ENCODE measurements at places on chromosomes 16 and 17. TPM values are rescaled to one million over a fixed set of nuclear protein-coding genes. Genes with fewer than 3 reads are reported as not detected.
A peak's percentile ranks its signal among the peaks of the same experiment; 100 is the strongest.

DNA sequence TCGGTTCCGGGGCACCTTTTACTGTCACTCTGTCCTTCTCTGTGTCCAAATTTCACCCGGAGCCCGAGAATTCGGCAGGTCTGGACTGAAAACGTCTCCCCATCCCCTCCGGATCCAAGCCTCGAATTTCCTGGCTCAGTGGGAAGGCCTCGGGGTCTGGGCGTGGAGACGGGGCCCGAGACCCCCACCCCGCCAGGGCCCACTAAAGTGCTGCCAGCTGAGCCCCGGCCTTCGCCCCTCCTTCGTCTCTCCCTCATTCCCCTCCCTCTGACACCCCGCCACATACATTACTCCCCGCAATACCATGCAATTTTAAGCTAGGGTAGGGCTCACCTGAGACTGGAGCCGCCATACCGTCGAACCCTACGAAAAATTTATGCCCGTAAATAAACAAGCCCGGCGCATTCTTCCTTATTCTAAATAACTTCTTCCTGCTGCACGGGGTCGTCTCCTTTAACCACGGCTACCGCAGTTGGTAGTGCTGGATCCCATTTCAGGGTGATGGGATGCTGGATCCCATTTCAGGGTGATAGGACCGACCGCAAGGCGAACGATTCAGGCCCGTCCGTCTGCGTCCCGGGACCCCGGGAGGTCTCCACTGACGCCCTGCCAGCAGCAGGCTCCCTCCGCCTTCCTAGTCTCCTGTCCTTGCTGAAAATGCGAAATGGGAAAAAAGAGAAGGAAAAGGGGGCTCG is 4.4 kb upstream of the OR1F1 start:
- DNase-seq, result no peak

GRCh38 chr16:82005027-82005830 is 6.0 kb downstream of the SDR42E1 start:
- DNase-seq, result peak; percentile 30

FASN gene
- 346 TPM for total RNA-seq

DNA sequence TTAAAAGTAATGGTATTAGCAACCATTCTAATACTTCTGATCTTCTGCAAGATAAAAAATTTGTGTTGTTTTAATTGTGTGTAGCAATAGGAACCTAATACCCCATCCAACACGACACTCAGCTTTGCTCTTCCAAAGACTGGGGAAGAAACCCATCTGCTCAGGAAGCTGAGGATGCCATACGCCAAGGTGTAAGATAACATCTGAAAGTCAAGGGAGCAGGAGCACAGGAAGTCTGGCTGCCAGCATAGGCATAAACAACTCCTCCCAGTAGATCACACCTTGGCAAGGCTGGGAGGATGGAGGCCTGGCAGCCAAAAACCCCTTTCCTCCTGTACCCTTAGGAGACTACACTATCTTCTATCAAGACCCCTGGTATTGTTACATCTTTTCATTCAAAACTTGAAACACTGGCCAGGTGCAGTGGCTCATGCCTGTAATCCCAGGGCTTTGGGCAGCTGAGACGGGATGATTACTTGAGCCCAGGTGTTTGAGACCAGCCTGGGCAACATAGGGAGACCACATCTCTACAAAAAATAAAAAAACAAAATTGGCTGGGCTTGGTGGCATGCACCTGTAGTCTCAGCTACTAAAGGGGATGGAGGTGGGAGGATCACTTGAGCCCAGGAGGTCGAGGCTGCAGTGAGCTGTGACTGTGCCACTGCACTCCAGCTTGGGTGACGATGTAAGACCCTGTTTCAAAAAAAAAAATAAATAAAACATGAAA is 5.7 kb upstream of the SPHK1 start:
- no peak for DNase-seq

GRCh38 chr16:88282564-88283395 is 100.0 kb upstream of the ZNF469 start:
- DNase-seq, result no peak

GRCh38 chr17:71302721-71303549 is 817.9 kb upstream of the SOX9 start:
- no peak for DNase-seq

GRCh38 chr16:410516-411178 is 9.0 kb downstream of the DECR2 start:
- DNase-seq, result no peak

GRCh38 chr17:54789101-54789880 is 111.4 kb upstream of the TOM1L1 start:
- no peak for DNase-seq

PABPN1L gene
- total RNA-seq, result not detected

- no peak for DNase-seq
These were observed 11.7 kb downstream of the TUBB3 start for GRCh38 chr16:89934611-89935553.

GRCh38 chr16:65994291-65994690 is 372.2 kb upstream of the CDH5 start:
- no peak for DNase-seq

ACSM5 gene
- total RNA-seq, result not detected

GRCh38 chr17:68963958-68964357 is 8.8 kb upstream of the ABCA8 start:
- DNase-seq, result no peak

DNA sequence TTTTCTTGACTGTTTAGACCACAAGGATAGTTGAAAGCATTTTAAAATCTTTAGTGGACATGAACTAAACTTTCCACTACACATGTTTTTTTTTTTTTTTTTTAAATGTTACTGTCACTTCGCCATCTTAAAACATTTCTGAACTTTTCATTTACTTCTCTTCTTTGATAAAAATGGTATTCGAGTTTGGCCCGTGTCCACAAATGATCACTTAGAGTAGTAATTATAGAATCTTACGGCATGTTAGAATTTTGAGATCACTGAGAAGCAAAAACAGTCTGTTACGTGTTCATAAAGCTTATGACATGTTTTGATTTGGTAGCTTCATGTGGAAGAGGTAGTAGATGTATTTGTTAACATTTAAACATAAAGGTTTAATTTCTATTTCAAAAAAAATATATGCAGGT is 1.1 kb downstream of the NSRP1 start:
- no peak for DNase-seq

CDRT15 gene
- not detected for total RNA-seq

GRCh38 chr16:81817296-81817695 is 38.2 kb downstream of the PLCG2 start:
- DNase-seq, result no peak

DNA sequence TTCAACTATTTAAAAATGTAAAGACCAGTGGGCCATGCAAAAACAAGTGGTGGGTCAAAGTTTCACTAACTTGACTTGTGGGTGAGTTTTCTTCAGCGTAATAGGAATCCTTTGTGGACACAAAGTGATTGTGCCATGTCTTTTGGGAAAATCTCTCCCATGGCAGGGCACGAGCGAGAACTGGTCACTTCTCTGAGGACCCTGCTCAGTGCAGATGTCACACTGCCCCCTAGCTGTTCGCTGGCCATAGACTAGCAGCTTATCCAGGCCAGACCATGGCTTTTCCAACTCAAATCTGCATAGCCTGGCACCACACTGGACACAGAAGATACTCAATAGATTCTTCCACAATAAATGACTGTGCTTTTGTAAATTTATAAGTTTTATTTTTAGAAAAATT is 306.0 kb upstream of the CCL2 start:
- peak; percentile 13 for DNase-seq

DNA sequence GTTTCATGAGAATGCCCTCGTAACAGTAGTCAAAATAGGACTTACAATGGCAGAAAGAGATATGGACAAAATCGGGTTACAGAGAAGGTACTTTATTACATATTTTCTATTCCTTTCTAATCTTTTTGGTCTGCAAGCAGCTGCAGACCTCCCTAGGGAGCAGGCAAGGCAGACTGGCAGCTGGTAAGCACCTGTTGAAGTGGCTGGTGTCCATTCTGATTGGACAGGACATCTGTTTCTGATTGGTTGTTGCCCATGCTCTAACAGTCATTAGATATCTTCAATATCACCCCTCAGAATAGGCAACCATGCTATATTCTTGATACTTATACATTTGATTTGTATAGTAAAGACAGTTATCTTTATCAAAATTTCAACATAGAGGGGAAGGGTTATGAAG is 606.3 kb downstream of the KCNJ2 start:
- DNase-seq, result no peak

NPB gene
- 0.27 TPM for total RNA-seq

BCO1 gene
- total RNA-seq, result 9.1 TPM

MYH3 gene
- total RNA-seq, result 2.7 TPM
